ENCODE measurements at places on chromosomes 7 and 10.

- no peak for DNase-seq
These were observed 25.3 kb downstream of the FRMPD2 start for GRCh38 chr10:48249004-48249762.

DNA sequence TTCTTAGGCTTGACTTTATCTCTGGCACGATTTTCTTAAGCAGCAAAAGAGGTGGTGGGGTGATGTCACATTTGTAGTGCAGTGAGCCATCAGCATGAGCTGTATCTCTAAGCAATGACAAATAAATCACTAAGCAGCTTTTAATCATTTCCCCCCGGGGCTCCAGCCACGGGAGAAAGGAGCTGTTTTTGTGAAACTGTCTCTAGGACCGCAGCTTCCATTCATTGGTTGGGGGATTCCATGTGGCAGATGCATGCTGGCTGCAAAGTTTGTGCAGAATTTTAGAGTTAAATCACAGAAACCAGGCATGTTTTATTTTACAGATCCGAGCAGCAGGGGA, 464 bp downstream of the KIAA1217 start:
- peak; percentile 46 for DNase-seq

GRCh38 chr10:78415111-78415510, 381.4 kb downstream of the RPS24 start:
- no peak for DNase-seq

DNA sequence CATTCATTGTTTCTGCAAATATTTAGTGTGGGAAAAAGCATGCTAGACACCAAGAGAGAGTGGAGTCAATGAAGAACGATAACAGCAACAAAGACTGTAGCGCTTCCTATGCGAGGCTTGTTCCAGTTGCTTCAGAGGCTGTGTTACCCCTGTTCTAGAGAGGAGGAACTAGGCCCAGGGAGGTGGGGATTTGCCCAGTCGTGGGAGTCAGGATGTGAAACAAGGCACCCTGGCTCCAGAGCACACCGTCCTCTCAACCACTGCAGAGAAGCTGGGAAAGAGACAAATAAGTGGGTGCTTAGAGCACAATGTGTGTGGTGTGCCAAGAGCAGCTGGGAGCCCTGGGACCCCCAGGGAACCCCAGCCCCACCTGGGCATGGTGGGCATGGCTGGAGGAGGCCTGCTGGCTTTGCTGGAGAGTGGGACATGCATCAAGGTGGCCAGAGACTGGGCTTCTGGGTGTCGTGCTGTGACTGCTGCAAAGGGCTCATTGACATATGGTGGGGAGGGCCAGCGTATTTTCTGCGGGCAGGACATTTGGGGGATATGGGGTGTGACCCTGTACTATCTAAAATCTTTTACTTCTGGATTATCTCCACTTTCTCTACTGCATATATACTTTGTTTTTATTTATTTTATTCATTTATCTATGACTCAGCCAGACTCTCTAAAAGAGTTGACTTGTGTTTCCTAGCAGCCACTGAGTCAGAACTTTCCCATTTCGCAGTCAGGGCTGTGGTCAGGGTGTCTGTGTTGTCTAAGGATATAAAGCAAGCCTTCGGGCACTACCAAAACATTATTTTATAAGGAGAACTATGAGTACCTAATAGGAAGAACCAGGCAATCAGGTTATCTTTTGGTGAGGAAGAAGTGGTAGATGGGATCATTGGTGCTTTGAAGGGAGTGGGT, 95.4 kb downstream of the TCF7L2 start:
- no peak for DNase-seq

GRCh38 chr10:3010816-3011460, 56.4 kb upstream of the PFKP start:
- DNase-seq: no peak

GRCh38 chr10:62817766-62818425, 1.7 kb upstream of the EGR2 start:
- peak; percentile 96 for DNase-seq

DNA sequence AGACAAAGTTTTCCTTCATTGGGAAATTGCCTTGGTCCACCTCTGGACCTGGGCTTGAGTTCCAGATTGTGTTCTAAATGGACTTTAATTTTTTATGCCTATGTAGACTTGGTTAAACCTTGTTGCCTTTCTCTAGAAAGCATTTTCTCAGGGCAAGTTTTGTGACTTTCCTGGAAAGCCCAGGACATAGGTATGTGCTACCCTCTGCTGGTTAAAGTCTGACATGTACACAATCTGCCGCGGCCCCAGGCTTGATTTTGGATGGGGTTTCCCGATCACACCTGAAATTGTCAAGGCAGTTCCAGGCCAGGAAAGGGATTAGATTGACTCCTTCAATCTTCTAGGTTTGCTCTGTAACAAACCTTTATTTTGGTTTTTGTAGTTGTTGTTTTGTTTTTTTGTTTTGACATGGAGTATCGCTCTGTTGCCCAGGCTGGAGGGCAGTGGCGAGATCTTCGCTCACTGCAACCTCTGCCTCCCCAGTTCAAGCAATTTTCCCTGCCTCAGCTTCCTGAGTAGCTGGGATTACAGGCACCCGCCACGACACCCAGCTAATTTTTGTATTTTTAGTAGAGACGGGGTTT, 14.1 kb upstream of the AKR1B10 start:
- DNase-seq: peak; percentile 82

DNA sequence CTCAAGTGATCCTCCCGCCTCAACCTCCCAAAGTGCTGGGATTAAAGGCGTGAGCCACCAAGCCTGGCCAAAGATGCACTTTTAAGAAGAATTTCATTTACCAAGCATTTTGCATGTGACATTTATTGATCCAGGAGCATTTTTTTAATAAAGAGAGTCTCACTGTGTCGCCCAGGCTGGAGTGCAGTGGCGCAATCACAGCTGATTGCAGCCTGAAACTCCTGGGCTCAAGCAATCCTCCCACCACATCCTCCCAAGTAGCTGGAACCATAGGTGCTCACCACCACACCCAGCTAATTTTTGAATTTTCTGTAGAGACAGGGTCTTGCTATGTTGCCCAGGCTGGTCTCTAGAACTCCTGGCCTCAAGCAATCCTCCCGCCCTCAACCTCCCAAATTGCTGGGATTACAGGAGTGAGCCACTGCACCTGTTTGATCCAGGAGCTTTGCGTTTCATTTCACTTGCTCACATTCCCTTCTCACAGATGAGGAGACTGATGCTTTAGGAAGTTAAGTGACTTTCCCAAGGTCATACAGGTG, 4.4 kb upstream of the TBL2 start:
- no peak for DNase-seq

GRCh38 chr7:26478550-26478949, 186.9 kb downstream of the SNX10 start:
- no peak for DNase-seq

GRCh38 chr10:95334805-95335144, 44.0 kb upstream of the PDLIM1 start:
- DNase-seq: no peak

DNA sequence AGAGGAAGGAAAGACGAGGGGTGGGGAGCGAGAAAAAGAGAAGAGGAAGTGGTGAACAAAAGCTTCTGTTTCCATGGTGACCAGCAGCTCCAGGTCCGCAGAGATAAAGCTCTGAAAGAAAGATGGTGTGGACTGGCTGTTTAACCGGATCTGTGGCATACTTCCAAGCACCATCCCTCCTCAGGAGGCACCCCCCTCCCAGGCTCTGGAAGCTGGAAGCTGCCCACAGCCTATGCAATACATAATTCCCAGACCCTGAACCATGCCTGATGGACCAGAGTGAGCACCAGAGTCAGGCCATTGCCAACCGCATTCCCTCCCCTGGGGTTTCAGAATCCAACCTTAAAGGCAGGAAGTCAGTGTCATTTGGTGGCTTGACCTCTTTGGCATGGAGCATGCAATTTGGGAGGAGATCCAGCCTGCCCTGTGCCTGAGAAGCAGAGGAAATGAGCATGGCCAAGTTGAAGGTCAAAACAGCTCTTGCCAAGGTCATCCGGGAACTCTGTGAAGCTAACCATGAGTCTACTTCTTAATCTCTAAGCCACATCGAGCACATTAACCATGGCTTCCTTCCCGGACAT, 22.2 kb upstream of the CPXM2 start:
- DNase-seq: no peak

GRCh38 chr10:13684252-13684791, 97.6 kb downstream of the PRPF18 start:
- no peak for DNase-seq

GRCh38 chr7:65250697-65251395, 122.8 kb upstream of the ZNF92 start:
- no peak for DNase-seq

DNA sequence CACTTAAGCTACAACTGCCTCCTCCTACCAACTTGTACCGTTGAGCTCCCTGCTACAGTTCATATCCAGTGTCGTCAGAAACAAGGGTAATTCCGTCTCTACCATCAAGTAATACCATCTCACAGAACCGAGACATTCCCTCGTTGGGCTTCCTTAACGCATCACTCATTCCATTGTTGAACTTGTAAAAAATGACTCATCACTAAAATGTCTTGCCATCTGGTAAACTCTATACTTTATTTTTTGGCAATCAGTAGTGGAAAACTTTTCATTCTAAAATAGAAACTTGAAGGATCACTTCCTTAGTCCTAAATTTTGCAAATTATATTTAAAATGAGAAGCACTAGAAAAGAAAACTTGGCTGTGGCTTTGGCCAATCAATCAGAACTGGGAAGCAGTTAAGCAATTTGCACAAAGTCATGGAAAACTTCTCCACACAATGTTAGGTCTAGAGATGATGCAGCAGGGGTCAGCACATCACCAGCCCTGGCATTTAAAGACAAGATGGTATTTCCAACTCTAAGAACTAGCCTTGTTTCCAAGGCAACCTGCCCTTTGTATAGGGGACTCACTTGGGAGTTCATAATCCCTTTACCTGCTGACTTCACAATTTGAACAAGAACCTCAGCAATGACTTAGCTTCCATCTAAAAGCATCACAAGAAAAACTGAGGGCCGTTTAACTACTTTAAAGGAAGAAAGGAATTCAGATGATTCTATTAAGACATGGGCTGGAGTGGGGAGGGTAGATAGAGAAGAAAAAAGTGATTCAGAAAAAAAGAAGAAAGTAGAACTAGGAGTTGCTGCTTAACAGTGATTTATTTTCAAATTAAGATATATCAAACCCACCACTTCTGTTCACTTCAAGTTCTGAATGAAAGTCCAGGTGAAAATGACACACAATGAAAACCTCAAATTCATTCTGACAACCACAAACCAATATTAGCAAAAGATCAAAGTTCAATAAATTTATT, 288.1 kb downstream of the PARD3 start:
- DNase-seq: peak; percentile 47

DNA sequence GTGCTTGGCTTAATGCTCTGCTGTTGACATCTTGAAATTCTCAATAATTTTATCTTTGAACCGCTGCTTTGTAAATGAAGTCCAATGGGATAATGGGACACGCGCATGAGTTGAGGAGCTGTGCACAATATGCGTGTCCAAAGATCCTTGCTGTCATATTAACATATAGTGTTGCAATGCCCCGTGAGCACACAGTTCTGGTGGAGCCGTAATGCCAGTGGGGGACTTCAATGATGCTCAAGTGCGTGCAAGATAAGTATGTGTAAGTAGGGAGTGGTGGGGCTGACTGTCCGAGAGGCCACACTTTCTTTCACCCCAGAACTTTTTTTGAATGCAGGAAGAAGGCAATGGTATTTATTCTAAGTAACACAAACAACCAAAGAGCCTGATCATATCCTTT, 77.4 kb upstream of the HPS1 start:
- no peak for DNase-seq

DNA sequence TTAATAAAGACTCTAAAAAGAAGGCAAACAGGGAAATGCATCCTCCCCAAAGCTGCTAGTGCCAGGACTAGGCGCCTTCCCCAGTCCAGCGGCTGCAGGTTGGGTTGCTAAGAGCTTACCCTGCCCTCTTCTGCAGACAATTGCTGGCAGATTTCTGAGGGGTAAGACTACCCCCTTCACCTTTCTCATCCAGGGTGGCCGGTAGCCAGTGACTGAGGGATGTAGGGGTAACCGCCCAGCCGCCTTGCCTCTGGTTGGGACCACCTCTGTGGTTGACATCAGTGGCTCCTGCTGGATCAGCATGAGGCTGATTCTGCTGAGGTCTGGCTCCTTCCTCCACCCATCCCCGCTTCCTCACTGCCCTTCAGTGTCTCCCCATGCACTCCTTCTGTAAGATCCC, 71.2 kb downstream of the ADCYAP1R1 start:
- no peak for DNase-seq

GRCh38 chr10:50882540-50882983, 2.9 kb downstream of the A1CF start:
- no peak for DNase-seq

DNA sequence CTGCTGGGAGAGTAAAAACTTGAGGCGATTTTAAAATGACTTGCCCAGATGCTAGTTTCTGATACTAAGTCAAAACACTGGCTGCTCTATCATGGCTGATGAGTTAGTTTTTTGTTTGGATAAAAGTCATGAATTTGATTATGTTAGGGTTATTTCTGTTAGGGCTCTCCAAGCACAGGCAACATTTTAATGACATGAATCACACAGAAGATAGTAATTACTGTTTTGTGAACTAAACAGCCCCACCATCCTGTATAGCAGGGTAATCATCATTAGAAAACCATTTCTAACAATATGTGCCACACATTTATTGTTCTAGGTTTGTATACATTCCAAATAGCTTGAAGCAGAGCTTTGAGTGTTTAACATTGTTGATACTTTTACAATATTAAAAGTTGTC, 750.3 kb downstream of the ANKRD7 start:
- no peak for DNase-seq

DNA sequence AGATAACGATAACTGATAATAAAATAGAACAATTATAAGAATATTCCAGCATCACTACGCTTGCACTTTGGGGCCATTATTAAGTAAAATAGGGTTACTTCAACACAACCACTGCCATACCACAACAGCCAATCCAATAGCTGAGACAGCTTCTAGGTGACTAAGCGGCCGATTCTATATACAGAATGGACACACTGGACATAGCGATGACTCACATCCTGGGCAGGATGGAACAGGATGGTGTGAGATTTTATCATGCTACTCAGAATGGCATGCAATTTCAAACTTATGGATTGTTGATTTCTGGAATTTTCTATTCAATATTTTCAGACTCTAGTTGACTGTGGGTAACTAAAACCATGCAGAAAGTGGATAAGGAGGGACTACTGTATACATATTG, 920.9 kb downstream of the LRMDA start:
- DNase-seq: peak; percentile 79

GRCh38 chr10:128008521-128009250, 101.8 kb downstream of the PTPRE start:
- no peak for DNase-seq
